ENCODE measurements at places on chromosomes 7 and 10. TPM values are rescaled to one million over a fixed set of nuclear protein-coding genes. Genes with fewer than 3 reads are reported as not detected.

NUPR2 gene
- total RNA-seq = not detected

PTN gene
- not detected for total RNA-seq

PNLIPRP1 gene
- not detected for total RNA-seq

MARCHF5 gene
- 19.4 TPM for total RNA-seq

SORCS3 gene
- not detected for total RNA-seq

AKR1E2 gene
- total RNA-seq = 23.0 TPM

GIGYF1 gene
- 14.9 TPM for total RNA-seq

DNA sequence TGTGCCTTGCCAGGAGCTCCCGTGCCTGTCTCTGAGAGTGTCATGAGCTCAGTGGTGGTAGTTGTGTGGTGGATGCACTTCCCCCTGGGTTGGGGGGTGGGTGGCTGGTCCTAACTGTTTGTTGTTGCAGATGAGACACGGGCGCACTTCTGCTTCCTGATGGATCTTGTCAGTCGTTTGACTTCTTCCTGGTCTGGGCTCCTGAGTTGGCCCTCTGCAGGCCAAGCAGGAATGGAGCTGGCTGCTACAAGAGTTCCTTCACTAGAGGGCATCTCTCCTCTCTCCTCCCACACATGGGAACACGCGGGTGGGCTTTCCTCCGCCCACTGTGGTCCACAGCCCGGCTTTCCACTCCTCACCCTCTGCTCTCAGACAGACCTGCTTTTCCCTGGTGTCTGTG lies 82.0 kb downstream of the BMS1 start:
- peak; percentile 33 for DNase-seq

- no peak for DNase-seq
Observed at GRCh38 chr10:4835494-4835918, 9.5 kb downstream of the AKR1E2 start.

DNA sequence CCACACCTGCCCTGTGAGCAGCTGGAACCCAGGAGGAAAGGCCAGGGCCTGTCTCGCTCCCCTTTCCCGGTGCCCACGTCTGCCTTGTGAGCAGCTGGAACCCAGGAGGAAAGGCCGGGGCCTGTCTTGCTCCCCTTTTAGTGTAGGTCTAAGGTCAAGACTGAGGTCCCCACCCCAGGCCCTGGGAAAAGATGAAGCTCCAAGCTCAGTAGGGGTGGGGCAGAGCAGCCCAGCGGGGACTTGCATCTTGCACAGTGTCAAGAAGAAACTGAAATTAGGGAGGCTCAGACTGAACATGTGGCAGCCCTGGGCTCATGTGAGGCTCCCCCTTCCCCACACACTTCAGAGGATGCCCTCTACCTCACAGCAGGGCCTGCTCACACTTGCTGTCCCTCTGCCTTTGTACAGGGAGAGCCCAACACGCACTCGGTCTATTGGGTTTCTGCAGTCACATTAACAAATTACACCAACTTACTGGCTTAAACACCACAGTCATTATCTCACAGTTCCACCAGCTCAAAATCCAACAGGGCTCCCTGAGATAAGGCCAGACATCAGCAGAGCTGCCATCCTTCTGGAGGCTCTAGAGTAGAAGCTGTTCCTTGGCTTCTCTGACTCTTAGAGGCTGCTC lies 12.4 kb downstream of the POLL start:
- DNase-seq = no peak

DNA sequence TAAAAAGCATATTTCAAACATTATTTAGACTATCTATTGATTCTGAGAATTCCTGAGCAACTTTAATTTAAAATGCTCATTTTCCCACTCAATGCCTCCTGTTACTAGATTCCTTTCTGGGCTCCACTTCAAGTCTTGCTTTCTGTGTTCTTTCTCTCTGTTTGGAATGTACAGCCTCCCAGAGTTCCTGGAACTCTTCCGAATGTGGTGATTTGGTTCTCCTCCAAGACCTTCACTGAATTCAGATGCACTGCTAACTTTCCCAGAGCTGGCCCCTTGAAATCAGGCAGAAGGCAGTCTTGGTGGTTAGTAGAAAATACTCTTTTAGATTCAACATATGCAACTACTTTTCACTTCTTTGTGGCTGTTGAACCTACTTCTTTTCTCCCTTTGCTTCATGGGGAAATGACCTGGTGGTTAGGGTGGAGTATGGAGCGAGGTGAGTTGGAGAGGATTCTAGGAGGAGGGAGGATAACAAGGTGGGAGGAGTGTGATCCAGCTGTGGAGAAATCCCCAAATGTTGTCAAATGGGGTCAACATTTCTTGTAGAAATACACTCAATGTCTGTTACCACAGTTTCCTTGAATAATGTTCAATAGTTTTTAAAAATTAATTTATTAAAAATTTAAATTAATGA lies 27.9 kb upstream of the CCDC7 start:
- no peak for DNase-seq
